ENCODE measurements at places on chromosomes 16 and 17.

GRCh38 chr17:76091526-76092286 lies 11.9 kb downstream of the EXOC7 start:
- no peak for DNase-seq

DNA sequence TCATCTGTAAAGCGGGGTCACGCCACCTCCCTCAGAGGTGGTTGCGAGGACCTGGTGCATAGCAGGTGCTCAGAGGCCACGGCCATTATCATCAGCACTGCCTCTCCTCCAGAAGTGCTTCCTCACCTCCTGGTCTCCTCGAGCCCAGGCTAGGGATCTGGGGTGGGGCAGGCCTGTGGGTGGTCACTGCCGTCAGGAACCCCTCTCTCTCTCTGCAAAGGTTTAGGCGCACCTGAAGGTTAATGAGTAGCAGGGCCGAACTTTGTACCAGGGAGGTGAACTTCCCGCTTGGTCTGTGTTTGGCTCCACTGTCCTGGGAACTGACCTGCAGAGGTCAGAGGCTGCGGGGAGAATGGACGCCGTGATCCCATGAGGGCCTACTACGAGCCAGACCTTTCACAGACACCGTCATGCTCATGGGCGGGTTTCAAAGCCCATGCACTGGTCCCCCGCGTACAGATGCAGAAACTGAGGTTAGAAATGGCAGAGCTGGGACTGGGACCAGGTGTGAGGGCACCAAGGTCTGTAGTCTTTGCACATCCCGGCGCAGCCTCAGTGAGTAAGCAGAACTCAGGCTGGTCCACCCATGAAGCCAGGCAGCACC lies 13.8 kb downstream of the JUP start:
- no peak for DNase-seq

GRCh38 chr17:51643702-51644490 lies 383.6 kb downstream of the UTP18 start:
- no peak for DNase-seq

GRCh38 chr16:18983565-18984434 lies at the start of gene TMC7:
Gene TMC7 (plus strand): TSS chr16:18983934. CDS start chr16:18984064, 130 bp downstream.
- no peak for DNase-seq

- no peak for DNase-seq
Observed at GRCh38 chr17:15260376-15261257, 4.5 kb downstream of the PMP22 start.

- DNase-seq = no peak
Observed at GRCh38 chr17:79066963-79067362, 7.7 kb upstream of the ENGASE start.

- no peak for DNase-seq
Observed at GRCh38 chr17:72467841-72468653, 347.2 kb downstream of the SOX9 start.

DNA sequence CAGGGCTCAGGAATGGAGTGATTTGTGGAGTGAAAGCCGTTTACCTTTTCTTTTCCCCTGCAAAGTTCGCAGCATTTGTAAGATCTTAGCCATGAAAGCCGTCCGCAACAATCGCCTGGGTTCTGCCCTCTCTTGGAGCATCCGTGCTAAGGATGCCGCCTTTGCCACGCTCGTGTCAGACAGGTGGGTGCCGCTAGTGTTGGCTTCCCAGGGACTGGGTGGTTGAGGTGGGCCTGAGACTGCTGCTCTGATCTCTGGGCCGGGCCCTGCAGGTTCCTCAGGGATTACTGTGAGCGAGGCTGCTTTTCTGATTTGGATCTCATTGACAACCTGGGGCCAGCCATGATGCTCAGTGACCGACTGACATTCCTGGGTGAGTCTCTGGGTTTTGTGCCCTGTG lies 27.3 kb downstream of the NUP85 start:
- DNase-seq = no peak

DNA sequence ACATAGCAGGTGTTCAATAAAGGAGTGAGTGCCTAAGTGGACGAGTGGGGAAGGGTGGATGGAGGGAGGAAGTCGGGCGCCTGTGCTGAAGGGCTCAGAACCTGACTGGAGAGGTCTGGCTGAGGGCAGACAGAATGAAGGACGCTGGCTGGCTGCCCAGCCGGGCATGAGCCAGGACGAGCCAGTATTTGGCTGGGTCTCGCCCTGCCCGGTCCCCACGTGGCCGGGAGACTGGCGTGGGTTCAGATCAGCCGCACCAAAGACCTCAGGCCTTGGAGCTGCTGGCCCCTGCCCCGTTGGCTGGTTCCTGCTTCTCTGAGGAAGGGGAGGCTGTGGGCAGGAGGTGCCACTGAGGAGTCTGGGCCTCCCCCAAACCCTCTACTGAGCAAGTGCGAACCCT lies 79.8 kb downstream of the ENGASE start:
- no peak for DNase-seq

GRCh38 chr16:9476744-9477143 lies 385.3 kb downstream of the HAPSTR1 start:
- DNase-seq = no peak

DNA sequence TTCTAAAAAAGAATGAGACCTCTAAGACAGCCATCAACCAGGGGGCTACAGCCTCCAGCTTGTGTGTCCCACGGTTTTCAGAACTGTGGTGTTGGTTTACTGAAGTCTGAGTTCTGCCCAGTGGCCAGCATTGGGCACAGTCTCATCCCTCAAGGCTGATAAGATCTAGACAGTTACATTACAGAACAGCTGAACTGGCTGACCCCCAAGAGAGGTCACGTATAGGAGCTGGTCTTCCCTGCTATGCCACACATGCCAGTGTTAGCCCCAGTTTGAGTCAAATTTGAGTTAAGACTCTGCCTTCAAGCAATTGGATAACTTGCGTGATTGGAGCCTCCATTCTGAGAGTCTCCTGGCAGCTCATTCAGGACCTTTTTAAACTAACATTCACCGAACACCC lies 14.8 kb upstream of the NUP93 start:
- no peak for DNase-seq

- DNase-seq = no peak
Observed at GRCh38 chr17:76154936-76155845, 14.1 kb upstream of the FOXJ1 start.

GRCh38 chr16:68508013-68508412 lies 31.1 kb upstream of the ZFP90 start:
- no peak for DNase-seq

DNA sequence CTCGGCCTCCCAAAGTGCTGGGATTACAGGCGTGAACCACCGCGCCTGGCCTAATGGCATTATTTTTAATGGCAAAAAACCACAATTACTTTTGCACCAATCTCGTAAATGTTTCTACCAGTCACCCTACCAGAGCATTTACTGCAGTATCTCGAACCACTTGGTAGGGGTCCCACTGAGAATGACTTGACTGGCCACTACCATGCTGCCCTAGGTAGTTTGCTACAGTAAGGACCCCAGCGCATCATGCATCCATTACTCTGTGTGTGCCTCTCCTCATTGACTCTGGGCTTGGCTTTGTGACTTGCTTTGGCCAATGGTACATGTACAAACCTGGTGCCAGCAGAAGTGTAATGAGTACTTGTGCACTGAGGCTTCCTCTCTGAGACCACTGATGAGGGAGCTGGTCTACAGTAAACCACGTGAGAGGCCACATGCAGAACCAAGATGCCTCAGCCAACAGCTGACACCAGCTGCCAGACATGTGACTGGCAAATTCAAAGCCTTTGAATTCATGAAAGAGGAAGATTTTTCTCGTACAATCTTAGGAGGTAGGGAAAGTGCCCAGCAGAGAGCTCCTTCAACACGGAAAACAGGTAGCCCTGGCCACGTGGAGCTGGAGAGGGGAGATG lies 421.7 kb upstream of the C16orf82 start:
- no peak for DNase-seq

DNA sequence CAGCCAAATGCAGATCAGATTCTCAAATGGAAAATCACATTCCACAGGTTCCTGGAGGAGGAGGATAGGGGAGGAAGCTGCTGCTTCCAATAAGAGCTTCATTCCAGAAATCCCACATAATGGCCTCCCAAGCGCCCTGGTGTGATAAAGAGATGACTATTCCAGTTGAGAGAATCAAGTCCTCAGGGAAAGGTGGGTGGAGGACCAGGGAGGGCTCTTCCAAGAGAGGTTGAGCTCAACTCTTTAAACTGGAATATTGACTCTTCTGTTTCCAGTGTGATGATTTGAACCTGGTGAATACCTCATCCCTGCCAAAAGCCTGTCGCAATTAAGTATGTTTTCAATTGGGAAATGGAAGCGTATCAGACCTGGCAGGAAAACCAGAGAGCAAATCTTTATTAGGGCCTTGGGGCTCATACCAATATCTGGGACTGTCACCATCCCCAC lies 81.4 kb upstream of the DYNLRB2 start:
- DNase-seq = no peak

DNA sequence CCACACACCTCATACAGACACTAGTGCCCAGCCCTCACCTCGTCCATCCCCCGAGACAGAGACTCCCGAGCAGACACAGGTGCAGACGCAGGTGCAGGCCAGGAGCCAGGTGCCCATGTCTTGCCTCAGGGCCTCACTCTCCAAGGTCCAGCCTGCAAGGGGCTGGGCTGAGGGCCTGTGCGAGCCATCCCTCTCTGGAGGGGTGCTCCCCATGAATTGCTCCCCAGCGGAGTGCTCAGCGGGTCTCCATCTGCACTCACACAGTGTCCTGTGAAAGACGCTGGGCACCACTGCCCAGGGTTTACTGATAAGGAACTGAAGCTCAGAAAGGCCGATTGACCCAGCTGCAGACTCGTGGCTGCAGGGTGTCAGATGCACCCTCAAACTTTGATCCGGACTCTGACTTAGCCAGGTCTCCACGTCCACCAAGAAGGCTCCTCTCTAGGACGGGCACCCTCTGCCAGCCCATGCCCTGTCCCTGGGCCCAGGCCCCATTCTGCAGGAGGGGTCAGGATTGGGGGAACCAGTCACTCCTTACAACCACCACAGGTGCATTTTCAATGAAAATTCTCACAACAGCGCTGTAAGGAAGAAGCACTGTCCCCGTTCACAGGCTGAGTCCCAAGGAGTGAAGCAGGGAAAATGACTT lies 16.9 kb downstream of the POLR3K start:
- DNase-seq = no peak

- no peak for DNase-seq
Observed at GRCh38 chr16:82855471-82855870, 228.7 kb downstream of the CDH13 start.

DNA sequence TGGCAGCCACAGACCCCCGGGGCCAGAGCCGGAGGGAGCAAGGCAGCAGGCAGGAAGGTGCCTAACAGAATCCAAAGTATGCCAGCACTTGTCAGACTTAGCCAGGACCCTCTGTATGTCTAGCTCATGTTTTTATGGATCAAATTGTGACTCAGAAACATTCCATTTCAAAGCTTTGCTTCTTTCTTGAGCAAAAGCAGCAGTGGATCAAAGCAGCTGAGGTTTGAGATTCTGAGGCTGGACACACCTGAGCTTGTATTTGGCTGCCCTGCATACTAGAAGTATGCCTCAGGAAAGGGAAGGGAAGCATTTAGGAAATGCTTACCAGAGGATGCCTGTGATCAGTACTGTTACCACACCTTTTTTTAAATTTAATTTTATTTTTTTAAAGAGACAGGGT lies 5.7 kb upstream of the MYO1C start:
- no peak for DNase-seq

- DNase-seq = no peak
Observed at GRCh38 chr16:81558444-81559175, 114.0 kb downstream of the CMIP start.

DNA sequence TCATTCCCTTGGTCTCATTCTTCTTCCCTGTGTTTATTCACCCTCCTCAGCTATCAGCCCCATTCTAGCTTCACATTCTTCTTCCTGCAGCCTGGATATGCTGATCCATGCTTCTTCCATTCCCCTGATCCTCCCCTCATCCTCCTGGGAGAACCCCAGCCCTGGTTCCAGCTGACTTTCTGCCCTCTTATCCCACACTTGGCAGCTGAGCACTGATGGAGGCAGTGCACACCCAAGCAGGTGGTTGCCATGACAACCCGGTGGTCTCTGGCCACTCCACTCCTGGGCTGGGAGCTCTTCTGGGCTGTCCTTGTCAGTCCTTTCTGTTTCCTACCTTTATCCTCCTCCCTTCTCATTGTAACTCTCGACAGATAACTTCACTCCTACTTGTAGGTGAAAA lies 16.7 kb upstream of the TUBG2 start:
- DNase-seq = no peak

DNA sequence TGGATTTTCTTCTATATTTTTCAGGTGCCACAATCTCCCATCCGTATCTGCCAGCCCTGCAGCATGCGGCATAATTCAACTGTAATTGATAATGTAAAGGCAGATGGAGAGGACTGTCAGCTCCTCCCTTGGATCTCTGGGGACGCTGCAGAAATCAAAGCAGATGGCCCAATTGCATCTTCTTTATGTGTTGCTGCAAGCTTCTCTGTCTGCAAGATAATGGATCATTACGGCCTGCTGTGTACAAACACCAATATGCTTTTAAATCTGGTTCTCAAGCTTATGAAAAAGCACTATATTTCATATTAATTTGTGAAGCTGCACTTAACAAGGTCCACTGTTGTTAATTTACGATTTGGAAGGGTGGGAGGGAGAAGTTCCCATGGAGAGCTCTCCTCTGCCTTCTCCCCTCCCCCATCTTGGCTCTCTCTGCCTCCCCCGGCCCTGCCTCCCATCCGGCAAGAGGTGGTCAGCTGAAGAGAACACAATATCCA lies 607.5 kb downstream of the TOX3 start:
- DNase-seq = no peak

DNA sequence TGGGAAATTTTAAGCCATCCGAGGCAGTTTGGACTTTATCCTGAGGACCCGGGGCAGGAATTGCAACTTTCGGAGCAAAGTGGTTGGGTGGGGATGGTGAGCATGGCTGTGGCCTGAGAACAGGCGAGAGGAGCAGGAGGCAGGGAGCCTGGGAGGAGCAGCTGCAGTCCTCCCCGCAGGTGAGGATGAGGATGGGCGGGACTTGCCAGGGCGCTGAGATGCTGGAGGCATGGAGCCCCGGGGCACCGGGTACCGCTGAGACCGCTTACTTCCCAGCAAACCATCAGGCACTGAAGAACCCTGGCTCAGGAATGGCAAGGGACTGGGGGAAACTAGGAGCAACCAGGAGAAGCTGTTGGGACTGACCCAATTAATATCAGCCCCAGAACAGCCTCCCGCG lies 210.8 kb downstream of the GSG1L start:
- no peak for DNase-seq

DNA sequence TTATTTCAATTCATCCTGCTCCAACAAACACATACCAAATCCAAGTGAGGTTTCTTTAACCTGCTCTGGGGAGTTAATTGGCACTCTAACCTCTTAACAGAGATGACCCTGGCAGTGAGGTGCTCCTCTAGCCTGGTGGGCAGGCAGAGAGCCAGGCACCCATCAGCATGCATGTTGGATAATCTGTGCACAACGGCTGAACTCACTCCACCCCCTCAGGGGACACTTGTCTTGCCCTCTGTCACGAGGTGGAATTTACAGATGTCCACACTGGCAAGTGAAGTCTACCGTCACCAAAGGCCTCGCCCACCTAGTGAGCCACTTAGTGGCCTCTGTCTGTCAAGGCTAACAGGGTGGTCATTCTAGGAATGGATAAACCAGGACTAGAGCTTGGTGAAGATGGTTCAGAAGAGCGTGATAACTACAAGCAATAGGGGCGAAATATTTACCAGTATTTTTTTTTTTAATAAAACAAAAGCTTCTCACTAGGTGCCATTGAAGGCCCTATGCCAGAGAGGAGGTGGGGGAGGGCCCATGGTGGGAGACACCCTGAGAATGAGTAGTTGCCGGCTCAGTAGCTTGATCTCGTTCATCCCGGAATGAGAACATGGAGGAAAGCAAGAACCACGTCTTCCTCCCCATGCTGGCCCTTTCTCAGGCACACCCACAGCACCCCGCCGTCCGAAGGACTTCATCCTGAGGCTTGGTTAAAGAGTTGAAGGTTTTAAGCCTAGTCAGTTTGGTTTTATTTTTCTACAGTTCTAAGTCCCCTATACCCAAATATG lies 25.2 kb downstream of the PLD6 start:
- DNase-seq = no peak
